ENCODE measurements at places on chromosomes 7 and 10.
A peak's percentile ranks its signal among the peaks of the same experiment; 100 is the strongest.

- DNase-seq, result no peak
Observed at GRCh38 chr10:34124522-34125035, 690.5 kb downstream of the PARD3 start.

- no peak for DNase-seq
Observed at GRCh38 chr7:94357076-94357475, 37.6 kb upstream of the COL1A2 start.

DNA sequence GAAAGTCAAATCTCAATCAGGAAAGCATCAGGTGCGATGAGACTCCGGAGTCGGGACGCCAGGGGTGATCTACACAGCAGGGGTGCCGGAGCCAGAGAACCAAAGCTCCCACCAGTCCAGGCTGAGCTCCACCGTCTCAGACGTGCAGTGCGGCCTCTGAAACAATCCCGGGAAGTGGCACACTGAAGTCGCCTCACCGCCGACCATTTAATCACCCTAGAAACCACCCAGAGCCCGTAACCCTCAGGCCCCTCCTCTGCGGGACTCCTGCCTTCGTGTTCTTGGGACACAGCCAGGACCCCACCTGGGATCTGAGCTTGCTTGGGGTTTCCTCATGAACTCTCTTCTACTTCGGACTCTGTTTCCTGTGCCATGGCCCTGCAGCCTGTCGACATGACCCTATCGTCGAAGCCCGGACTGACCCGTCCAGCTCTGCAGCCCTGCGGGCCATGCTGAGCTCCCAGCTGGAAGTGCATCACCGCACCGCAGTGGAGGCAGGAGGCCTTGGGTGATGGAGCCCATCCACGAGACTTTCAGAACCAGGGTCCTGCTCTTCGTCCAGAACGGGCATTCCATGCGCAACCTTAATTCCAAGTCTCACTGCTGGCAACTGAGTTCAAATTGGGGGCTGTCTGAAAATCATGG is 266.4 kb downstream of the PTPRN2 start:
- DNase-seq, result no peak

- no peak for DNase-seq
Observed at GRCh38 chr10:2620827-2621521, 446.4 kb upstream of the PFKP start.

GRCh38 chr10:97196223-97197029 is 10.7 kb upstream of the SLIT1 start:
- DNase-seq, result peak; percentile 73

DNA sequence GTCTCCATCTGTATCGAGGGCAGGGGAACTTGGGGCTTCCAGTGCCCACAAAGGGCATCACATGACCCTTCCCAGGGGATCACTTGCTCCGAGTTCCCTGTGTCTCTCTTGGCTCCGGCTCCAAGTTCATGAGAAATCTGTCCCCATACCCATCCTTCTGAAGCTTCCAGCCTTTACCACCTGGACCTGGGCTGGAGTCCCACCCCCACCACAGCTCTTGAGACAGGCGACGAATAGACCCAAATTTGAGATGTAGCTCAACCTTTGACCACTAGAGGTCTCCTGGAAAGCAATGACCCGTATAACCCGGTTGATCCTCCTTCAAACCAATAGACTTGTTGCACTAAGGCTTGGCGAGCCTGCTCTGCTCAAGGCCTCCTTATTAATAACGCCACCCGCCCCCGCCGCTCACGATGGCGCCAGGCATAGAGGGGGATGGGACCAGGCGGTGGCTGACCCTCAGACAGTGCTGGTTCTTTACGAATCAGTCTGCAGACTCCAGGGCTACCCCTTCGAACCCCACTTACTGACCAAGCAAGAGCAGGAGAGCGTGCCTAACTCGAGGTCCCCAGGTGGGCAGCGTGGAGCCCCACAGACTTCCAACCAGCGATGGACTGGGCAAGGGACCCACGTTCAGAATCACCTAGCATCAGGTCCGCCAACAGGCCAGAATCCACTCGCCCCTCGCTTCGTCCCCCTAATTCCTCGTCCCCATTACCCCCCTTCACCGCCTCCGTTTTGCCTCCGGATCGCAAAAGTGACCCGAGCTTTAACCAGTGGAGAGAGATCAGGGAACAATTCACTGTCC is 4.4 kb upstream of the ARID5B start:
- peak; percentile 87 for DNase-seq

DNA sequence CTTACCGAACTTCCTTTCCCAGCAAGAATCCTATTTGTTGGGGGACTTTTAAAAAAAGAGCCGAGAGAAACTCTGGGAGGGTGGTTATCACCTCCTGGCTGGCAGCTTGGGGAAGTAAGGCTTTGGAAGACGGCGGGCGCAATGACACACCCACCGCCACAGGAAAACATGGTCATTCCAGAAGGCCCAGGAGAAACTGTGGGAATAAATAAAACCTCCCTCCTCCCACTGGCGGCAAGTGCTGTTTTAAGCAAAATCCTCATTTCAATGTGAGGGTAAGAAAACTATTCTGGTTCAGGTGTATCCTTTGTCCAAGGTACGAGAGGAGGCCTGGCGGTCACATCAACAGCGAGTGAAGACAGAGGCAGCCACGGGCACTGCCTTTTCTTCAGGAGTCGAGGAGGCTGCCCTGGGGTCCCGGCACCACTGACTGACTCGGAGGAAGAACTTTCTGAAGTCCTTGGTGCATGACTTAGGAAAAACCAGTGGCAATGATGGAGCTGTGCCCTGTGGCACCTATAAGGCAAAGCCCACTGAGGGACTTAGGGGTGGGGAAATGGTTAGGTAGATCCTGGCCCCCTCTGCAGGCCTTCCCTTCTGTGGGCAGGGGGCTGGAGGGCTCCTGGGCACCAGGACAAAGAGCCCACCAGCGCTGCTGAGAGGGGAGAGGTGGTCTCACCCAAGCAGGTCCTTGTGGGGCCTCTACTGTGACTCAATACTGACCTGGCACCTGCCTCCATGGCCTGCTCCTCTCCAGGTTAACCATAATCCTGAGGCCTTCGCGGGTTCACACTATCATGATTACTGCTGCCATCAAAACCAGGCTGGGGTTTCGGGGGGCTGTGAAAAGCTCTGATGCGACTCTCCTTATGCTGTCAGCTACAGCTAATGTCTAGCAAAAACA is 21.4 kb downstream of the DNAJB12 start:
- no peak for DNase-seq

DNA sequence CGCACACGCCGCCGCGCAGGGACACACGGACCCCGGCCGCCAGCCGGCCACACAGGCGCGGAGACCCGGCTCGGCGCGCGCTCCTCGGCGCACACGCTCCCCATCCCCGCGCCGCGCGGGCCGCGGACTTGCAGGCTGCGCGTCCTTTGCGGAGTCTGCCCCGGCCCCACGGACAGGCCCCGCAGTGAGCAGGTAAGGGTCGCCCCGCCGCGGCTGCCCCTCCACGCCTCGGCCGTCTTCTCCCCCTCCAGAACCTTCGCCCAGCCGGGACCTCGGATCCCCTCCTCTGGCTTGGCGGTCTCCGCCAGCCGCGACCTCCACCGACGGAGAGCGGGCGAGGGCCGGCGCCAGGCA is 356 bp downstream of the ADCYAP1R1 start:
- no peak for DNase-seq

- peak; percentile 24 for DNase-seq
Observed at GRCh38 chr10:113704637-113705343, 25.1 kb downstream of the CASP7 start.

- no peak for DNase-seq
Observed at GRCh38 chr10:118304521-118304920, 37.6 kb downstream of the FAM204A start.

GRCh38 chr10:6383096-6383812 is 180.5 kb downstream of the PFKFB3 start:
- DNase-seq, result no peak

GRCh38 chr7:33807779-33808482 is 97.4 kb upstream of the BMPER start:
- no peak for DNase-seq

- no peak for DNase-seq
Observed at GRCh38 chr7:113790025-113790424, 128.8 kb downstream of the PPP1R3A start.

DNA sequence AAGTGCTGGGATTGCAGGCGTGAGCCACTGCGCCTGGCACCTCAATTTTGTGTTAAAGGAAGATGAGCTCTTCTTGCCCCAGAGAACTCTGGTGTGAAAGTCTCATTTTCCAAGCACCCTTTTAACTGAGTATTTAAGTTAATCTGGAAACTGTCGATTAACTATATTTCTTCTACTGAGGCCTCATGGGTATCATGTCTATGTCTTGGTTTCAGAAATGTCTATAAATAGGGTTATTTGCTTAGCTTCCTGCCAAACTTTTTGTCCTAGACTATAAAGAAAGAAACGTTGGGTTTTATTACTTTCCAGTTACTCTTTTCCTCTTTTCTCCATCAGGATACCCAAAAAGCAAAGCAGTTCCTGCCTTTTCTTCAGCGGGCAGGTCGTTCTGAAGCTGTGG is 102.4 kb downstream of the LRRC4 start:
- no peak for DNase-seq

GRCh38 chr7:150828384-150828783 is 23.9 kb upstream of the AOC1 start:
- DNase-seq, result no peak

DNA sequence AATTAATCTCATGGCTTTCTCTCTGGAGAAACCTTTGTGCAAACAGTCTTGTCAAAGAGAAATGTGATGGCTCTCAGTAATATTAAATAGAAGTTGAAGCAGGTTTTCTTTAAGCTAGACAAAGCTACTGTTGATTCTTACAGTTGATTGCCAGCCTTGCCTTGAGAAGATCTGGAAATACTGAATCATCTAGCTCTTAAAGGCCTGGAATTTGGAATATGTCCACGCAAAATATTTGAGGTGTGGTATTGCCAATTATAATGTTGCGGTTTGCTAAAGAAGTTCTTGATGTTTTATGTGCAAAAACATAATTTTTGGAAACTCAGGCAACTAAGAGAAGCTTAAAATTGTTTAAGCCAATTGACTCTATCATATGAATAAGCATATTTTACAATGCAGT is 371.9 kb downstream of the PHF14 start:
- DNase-seq, result no peak

DNA sequence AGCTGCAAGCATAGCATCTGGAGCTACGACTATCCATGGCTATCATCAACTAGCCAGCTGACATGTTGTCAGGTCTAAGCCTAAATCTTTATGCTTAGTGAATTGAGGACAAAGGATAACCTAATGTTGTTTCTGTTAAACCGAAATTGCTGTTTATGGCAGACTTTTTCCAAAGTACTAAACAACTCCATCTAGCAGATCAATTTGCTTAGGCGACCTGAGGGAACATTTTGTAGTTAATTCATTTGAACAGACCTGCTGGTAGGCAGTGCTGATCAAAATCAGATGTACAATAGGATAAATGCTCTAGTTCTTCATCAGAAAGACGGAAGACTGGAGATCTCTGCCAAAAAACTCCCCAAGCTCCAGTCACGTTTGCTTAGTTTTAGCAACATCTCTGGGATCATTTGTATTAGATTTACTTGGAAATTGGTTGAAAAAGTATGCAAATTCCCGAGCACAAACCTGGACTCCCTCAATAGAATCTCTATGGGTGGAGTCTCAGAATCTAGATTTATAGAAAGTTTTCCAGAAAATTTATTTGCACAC is 301.6 kb upstream of the NRP1 start:
- DNase-seq, result no peak

All from CD4-positive, alpha-beta T cell treated with Interleukin-21 for 1 hour (primary cell).